Common myeloid progenitor, CD34-positive (primary cell): ENCODE measurements at places on chromosomes 3 and 15.

DNA sequence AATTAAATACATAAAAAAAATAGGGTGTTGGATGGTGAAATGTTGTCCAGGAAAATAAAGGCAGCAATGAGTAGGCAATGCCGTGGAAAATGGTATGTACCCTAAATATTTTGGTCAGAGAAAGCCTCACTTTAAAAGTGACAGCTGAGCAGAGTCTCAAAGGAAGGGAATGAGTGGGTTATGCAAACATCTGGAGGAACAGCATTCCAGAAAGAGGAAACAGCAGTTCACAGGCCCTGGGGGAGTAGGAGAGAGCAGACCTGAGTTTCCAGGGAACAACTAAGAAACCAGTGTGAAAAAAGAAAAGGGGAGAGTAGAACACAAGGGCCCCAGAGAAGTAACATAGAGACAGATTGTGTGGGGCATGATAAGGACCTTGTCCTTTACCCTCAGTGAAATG, 230.0 kb upstream of the CNTN3 start:
- DNase-seq, result no peak

DNA sequence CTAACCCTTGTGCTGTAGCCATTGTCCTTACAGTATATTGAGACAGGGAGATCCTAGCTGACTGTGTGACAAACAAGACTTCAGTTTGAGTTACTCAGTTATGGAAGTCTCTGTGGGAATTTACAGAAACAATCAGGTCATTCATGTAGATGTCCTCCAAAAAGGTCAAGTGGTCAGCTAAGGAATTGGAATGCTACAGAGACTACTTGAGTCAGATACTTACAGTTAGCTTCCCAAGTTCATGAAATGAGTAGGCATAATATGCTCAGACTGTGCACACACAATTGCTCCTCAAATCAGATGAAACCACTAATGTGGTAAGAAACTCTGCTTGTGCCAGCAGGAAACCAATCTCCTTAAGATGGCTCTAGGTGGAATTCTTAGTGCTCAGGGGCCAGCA, 985.7 kb downstream of the NSUN3 start:
- no peak for DNase-seq

DNA sequence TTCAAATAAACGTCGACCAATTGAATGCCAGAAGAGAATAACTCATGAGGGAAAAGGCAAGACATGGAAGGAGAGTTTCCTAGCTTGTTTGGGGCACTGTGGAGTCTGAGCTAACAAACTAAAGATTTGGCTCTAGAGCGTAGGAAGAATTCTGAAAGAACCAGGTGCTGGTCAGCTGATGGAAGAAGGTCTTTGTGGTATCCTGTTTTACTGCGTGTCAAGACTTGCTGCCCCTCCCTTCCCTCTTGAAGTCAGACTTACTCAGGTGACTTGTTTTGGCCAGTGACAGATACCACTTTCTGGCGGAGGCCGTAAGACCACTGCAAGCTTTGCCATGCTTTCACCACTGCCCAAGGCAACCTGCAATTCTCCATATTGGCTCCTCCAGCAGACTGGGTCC, 673 bp upstream of the HCLS1 start:
- peak; percentile 9 for DNase-seq

DNA sequence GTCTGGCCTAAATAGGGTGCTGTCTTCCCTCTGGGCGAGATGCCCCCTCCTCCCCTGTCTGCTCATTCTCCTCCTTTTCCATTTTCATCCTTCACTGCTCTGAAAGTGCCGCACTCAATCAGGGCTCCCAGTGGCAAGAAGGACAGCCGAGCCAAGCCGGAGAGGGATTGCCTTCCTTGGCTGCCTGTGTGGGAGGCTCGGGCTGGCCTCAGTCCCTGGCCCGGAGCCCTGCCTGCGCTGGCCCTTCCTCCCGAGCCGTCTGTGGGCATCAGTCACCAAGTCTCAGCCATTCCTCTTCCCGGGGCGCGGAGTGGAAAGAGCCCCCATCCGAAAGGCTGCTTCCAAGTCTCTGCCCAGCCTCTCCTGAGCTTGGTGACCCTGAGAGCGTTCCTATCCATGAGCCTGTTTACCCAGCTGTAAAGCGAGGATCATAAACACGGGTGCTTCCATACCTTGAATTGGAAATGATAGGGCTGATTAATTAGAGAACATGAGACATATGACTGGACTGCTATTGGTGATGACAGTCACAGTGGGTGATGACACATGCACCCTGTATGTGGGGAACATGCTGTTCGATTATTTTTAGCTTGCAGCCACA, 59.1 kb upstream of the TLE3 start:
- no peak for DNase-seq

DNA sequence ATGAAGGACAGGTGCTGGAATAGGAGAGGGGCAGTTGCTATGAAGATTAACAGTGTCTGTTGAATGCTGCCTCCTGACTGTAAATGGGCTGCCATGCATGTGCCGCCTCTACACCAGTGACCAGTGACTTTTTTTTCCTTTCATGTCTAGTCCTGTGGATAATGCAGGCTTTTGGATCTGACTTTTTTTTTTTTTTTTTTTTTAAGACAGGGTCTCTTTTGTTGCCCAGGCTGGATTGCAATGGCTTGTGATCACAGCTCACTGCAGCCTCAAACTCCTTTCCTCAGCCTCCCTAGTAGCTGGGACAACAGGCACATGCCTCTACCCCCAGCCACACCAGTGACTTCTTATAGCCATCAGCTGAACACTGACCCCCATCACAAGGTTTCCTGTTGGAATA, 41.2 kb upstream of the AGBL1 start:
- DNase-seq, result no peak

GRCh38 chr15:78942741-78943140, 2.1 kb downstream of the CTSH start:
- no peak for DNase-seq

GRCh38 chr15:80803580-80804525, 24.7 kb downstream of the CEMIP start:
- DNase-seq, result no peak

DNA sequence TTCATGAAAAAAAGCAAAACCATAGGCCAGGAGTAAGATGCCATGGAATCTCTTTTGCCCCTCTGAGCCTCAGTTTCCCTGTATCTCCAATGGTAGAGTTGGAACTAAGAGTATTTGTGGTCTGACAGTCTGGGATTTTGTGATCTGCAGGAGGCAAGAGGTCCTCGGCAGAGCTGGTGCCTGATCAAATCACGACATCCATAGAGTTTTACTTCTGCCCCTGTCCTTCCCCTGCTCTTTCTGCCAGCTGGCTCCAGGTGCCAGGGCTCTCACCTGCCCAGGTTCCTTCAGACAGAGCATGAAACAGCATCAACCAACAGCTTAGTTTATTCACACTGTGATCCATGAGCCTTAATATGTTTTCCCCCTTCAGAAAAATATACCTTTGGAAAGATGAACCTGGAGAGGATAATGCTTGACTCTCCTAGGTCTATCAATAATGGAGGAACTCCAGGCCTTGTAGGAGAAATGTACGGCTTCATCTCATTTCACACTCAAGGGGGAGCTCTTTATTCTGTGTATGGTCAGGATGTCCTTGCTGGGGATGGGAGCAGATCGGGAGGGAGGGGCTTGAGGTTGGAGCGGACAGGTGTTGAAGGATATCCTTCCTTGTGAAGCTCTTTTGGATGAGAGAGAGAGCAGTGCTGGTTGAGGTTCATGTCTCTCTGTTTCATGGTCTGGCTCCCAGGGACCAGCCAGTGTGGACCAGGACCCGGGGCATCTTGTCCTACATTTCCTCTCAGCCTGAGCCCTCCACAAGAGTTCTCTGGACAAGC, 309.9 kb downstream of the RPLP1 start:
- DNase-seq, result no peak

DNA sequence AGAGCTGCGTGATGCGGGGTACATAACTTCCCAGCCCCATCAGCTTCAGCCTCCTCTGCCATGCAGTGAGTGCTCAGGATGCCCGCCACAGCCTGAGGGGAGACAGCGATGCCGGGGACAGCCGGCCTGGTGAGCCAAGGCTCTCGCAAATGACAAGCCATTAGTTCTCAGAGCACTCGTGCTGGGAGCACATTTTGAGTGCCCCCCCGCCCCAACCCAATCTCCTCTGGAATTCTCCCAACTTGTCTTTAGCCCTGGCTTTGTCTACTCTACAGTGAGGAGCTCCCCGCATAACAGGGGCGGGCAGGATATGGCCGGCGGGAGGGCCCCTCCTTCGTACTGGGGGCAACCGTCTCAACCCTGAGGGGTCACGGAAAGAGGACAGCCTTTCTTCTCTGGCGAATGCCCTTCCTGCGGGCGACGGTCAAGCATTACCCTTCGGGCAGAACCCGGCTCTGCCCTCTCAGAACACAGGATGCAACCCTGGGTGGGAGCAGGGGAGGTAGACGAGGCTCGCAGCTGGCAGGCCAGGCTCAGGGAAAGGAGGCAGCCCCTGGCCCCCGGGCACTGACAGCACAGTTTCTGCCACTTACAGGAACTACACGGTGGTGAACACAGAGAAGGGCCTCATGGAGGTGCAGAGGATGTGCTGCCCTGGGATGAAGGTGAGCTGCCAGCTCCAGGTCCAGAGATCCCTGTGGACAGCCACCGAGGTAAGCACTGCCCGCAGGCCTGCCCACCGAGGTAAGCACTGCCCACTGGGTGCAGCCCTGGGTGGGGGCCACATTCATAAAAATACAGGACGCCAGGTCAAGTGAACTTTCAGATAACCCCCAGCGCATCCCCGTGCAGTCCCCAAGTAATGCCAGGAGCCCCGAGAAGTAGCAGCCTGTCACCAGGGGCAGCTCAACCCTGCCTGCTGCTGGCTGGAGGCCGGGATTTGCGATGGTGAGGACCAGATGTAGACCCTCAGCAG, 141.7 kb downstream of the LRRK1 start:
- no peak for DNase-seq

DNA sequence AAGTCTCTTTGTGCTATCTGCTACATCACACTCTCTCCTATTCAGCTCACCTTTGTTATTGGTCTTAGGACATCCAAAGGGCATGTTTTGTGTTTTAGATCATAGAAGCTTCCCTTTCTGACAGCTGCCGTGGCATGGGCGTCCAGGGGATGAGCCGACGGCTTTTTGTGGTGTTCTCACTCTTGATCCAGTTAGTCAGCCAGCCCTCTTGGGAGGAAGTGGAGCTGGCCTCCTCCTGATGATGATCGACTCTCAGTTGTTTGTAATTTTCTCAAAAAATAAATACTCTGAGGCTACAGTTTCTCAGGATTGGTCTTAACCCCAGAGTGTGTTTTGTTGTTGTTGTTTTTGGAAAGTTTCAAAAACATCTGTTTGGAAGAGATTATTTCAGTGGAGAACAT, 34.4 kb downstream of the BOC start:
- no peak for DNase-seq

DNA sequence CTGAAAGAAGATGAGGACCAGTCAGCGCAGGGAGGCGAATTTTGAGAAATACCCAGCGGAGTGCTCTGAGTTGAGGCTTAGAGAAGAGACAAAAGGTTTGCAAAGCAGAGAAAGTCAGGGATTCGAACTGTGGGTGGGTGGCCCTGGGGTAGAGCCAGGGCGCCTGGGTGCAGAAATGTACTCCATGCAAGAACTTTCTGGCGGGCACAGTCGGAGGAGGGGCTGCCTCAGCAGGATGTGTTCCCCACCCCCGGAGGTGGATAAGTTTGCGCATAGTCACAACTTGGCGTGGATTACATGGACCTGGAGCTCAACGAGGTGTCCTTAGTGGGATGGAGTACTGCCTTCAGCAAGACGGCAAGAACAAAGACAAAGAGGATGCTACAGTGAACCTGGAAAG, 117.3 kb upstream of the ALDH1A3 start:
- no peak for DNase-seq

GRCh38 chr3:114460459-114460858, 166.6 kb downstream of the TIGIT start:
- no peak for DNase-seq

- DNase-seq, result no peak
These were observed 416.9 kb downstream of the FOXP1 start for GRCh38 chr3:71166339-71167240.

DNA sequence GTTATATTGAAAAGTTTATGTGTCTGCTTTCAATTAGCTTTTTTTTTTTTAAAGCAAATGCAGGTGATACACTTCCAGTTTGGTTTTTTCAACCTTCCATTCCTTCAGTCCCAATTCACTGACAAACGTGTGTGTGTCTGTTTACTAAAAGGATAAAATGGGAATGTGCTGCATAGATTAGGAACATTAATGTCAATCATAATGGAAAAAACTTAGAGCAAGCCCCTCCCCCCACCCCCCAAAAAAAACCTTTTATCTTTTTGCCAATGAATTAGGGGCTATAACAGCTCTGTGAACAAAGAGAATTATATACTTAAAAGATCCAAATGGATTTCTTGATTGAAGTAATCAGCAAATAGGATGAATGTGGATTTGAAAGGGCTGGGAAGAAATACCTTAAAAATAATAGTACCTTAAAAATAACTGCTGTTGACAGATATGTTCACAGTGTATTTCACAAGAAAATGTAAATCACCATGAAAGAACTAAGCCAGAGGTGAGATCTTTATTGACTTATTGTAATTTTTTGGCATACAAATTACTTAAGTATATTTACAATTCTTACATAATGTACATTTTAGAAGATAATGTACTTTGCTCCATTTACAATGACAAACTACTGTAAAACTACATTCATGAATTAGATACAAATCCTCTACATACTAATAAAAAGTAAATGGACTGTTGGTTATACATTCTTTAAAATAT, 3.5 kb upstream of the XXYLT1 start:
- no peak for DNase-seq

DNA sequence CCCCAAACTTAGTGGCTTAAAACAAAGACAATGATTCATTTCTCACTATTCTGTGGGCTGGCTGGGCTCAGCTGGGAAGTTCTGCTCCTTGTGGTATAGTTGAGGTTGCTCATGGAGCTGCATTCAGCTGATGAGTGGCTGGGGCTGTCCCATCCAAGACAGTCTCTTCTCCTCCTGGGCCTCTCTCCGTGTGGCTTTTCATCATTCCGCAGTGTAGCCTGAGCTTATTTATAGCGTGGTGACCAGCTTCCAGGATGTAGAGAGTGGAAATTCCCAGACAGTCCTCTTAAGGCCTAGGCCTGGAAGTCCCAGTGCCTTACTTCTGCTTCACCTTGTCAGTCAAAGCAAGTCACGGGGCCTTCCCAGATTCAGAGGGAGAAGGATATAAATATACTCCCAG, 136.7 kb upstream of the DAZL start:
- DNase-seq, result no peak

DNA sequence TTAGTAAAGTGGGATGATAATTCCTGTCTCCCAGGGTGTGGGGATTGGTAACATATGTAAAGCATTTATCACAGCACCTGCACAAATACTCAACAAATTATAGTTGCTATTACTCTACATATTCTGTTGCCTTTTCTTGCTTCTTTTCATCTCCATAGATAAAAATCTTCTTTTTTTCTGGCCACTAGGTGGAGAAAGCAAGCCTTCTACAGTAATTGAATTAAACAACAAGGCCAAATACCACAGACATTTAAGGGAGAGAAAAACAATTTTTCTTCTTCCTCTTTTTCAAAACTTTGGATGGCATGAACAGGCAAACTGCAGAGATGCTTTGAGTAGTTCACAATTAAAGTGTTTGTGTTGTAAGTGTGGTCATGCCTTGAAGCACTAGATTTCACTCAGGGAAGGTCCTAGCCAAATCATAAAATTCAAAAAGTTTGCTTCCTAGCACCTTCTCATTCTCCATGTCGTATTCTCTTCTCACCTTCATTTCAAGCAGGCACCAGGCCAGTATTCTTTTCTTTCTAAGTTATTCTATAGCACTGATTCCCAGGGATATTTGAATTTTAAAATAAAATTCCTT, 493.4 kb upstream of the TGFBR2 start:
- peak; percentile 81 for DNase-seq
